ENCODE measurements at places on chromosomes 2 and 18.

- DNase-seq, result no peak
Observed at GRCh38 chr2:206683546-206683945, 34.6 kb downstream of the DYTN start.

DNA sequence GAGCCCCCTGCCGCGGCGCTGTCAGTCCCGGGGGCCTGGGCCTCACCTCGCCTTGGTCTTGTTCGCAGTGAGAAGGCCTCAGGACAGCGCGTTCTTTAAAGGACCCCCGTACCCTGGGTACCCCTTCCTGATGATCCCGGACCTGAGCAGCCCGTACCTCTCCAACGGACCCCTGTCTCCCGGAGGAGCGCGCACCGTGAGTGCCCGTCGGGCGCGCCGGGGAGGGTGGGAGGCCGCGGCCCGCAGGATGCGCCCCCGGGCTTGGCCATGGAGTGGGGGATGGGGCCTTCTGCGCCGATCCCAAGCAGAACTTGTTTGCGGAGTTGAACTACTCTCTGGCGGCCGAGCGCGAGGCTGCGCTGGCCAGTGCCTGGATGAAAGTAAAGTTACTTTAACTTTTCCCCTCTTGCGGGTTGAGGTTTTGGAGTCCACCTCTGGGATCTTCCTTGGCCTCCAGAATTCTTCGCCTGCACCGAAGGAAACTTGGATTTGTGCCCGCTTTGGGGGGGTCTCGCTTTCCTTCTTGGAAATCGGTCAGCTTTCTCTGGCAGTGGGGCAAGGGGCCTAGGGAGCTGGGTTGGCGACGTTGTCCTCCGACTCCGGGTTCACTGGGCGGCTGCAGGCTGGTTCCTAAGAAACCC is 1.2 kb downstream of the TCF7L1 start:
- DNase-seq, result no peak

- peak; percentile 25 for DNase-seq
Observed at GRCh38 chr18:70781860-70782453, 493.1 kb downstream of the SOCS6 start.

DNA sequence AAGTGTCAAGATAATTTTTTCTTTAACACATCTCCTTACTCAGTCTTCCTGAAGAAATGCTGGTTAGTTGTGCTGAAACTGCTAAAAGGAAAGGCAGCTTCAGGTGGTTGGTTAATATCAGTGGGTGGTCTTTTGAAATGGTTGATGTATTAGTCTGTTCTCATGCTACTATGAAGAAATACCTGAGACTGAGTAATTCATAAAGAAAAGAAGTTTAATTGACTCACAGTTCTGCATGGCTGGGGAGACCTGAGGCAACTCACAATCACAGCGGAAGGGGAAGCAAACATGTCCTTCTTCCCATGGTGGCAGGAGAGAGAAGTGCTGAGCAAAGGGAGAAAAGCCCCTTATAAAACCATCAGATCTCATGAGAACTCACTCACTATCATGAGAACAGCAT is 125.9 kb upstream of the CYRIA start:
- DNase-seq, result no peak

GRCh38 chr2:8684878-8685696 is 3.2 kb downstream of the ID2 start:
- no peak for DNase-seq

GRCh38 chr2:222381566-222381965 is 42.8 kb upstream of the SGPP2 start:
- DNase-seq, result no peak

DNA sequence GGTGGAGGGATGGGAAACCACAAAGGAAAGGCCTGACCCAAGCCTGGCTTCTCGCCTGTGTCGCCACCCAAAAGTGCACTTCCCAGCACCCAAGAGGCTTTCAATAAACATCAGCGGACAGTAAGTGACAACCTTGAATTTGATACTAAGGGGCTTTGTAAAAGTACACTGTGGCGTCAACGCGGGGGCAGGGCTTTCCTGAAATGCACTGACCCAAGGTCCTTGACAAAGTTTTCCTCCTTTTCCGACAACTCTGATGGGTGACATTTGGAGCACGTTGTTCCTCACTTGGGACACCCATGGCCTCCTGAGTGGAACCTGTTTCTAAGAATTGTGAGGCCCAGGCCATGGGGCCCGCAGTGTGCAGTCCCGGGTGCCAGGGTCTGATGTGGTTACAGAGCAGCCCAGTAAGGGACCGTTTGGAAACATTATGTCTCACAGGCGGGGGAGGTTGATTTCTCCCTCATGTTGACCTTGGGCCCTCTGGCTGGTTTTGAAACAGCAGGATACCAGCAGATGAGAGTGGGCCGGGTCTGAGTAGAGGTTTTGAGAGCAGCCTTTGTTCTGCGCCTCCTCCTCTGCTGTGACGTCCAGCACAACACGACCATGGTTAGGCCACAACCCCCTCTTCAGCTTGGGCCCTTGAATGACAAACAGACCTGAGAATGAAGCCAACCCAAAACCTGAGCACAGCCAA is 2.8 kb upstream of the ZBTB14 start:
- DNase-seq, result no peak

- DNase-seq, result no peak
Observed at GRCh38 chr2:217636991-217637561, 365.7 kb downstream of the TNS1 start.

DNA sequence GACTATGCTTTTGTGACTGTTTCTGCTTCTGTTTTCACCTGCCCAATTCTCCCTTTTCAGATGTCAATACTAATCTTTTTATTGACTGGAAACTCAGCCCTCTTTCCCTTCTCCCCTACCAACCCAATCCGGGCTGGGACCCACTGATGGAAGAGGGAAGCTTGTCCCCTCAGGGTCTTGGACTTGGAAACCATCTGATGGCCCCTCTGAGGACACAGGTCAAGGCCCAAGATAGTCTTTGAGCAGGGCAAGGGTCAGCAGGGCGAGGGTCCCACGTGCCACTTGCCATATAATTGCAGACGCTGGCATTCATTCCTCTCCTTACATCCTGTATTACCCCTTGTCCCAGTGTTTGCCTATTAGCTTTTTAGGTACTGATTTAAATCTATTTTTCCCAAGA is 678.2 kb upstream of the FANCL start:
- no peak for DNase-seq

GRCh38 chr2:209985874-209986273 is 16.6 kb upstream of the RPE start:
- DNase-seq, result no peak

DNA sequence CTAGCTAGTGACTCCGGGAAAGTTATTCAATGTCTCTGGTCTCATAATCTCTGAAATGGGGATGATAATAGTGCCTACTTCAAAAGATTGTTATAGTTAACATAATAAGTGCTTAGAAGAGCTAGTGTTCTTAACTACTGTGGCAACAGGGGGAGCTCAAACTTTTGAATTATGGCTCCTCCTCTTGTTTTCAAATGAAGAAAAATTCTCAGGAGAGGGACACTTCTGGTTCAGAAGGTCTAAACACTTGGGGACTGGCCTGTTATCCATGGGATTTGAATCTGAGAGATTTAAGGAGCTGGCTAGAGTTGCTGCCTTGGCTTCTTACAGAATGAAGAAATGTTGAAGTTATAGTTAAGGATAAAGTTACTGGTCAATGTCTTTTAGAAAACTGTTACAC is 92.2 kb upstream of the ITGB6 start:
- DNase-seq, result no peak
